ENCODE measurements at places on chromosomes 6 and 20.

GRCh38 chr6:37399795-37400490, 33.1 kb upstream of the CMTR1 start:
- no peak for DNase-seq

- DNase-seq = no peak
Measured at GRCh38 chr20:43710370-43711044, 16.3 kb downstream of the GTSF1L start.

- DNase-seq = peak; percentile 48
Measured at GRCh38 chr20:53899351-53900167, 170.8 kb downstream of the BCAS1 start.

DNA sequence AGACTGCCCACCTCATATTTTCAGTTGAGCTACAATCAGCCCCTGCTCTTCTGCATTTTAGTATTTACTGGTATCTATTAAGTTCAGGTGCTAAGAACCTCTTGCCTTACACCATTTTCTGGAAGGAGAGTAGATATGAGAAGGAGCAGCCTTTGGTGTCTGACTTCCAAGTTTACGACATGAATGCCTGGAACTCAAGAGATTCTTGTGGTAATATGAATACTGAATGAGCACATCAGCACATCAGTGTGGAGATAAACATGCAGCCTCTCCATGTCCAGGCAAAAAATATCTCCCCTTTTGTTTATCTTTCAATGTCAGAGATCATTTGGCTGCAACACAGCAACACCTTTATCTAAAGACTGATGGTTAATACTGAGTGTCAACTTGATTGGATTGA, 65.8 kb upstream of the THEMIS start:
- DNase-seq = no peak

DNA sequence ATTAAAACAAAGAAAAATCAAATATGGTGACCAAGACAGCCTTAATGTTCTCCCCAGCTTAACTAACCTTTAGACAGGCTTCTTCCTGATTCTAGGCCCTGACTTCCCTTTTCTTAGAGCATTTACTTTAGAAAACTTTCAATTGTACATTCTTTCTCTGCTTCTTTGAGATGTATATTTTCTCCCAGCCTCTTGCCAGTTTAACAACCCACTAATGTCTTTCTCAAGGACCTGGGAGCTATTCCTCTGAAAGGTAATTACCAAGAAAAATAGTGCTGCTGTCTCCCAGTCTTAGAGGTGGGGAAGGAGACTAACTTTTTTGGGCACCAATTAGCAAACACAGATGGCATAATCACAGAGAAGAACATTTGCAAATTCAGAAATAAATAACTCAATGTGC, 62.8 kb upstream of the KCNQ5 start:
- no peak for DNase-seq

All from stimulated activated CD8-positive, alpha-beta memory T cell treated with anti-CD3 and anti-CD28 coated beads, Interleukin-7, amount 100 ng/mL, for 24 hours (primary cell).